ENCODE measurements at places on chromosomes 3 and 15.

GRCh38 chr3:114669614-114670013 is 375.8 kb downstream of the TIGIT start:
- peak; percentile 19 for DNase-seq

- no peak for DNase-seq
These were observed 323.3 kb downstream of the DIPK2A start for GRCh38 chr3:144294659-144295538.

DNA sequence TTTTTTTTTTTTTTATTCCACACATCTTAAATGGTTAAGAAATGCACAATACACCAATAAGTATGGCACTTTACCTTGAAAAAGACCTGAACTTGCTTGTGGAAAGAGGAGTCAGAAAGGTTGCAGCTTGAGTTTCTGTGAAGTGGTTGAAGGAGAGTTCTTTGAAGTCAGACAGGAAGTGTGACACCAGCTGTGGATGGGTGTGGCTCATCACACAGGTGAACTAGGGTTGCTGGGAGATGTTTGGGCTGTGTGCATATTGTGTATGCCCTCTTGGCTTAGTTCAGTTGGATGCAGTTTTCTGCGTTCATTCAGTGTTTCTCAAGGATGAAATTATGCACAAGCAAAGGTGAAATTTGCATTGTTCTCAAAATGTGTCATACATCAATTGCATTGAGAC is 6.3 kb downstream of the AEN start:
- no peak for DNase-seq

DNA sequence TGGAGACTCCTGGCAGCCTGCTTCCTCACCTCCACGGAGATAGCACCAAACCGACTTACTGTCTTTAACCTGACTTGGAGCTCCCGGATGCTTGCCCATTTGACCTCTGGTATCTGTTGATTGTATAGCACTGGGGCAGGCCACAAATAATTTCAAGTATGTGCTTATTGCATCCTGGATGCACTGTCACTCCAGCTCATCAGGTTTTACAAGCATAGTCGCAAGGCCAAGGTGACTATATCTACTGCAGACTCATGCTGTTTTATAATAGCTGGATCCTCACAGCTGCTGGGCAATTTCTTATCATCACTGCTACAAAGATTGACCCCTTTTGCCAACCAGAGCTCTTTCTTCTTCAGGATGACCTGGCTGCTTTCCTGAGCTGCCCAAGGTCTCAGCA is 45.6 kb downstream of the PEX5L start:
- DNase-seq: no peak

DNA sequence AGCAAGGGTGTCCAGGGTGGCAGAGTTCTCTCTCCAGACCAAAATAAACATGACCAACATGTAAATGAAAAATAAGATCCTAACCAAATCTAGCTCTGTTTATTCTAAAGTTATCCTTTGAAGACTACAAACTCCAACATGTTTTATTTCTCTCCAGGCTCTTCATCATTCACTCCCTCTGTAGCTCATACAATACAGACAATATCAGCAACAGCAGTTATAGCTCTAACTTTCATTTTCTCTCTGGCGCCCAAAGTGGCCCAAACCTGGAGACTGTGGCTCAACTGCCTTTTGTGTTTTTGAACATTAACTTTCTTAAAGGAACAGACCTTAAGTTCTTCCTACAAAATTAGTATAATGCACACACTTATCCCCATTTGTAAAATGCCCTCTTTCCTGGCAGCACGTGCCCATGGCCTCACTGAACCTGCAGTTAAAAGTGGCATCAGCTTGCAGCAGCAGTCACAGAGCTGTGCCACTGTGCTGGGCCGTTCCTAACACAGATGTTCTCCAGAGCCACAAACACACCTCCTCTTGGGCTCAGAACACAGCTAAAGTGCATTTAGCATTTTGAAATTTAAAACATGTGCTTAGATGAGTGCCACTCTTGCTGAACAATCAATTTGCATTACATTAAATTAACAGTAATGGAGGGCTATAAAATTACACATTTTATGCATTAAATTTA is 91.9 kb downstream of the RORA start:
- no peak for DNase-seq

- no peak for DNase-seq
These were observed 270.5 kb upstream of the SGO1 start for GRCh38 chr3:20456511-20456910.

Measured in fibroblast of skin of right quadriceps (primary cell).